Frontal cortex (tissue), 4 donors: ENCODE measurements at places on chromosomes 2 and 18. TPM values are rescaled to one million over a fixed set of nuclear protein-coding genes. Genes with fewer than 3 reads are reported as not detected.

GRCh38 chr2:194289712-194290346 is 1367.2 kb upstream of the SLC39A10 start:
- DNase-seq, result no peak

The ALLC gene
- total RNA-seq, result under 0.01 TPM

The CRYGC gene
- not detected for total RNA-seq

The CCDC88A gene
- total RNA-seq, result 273 TPM

GRCh38 chr2:196291873-196292800 is 120.8 kb upstream of the STK17B start:
- DNase-seq, result no peak

- DNase-seq, result no peak
Observed at GRCh38 chr18:46424898-46425297, 232.1 kb downstream of the LOXHD1 start.

The NYAP2 gene
- 14.3 TPM for total RNA-seq

The NCKAP5 gene
- 9.0 TPM for total RNA-seq

The IL1F10 gene
- not detected for total RNA-seq

DNA sequence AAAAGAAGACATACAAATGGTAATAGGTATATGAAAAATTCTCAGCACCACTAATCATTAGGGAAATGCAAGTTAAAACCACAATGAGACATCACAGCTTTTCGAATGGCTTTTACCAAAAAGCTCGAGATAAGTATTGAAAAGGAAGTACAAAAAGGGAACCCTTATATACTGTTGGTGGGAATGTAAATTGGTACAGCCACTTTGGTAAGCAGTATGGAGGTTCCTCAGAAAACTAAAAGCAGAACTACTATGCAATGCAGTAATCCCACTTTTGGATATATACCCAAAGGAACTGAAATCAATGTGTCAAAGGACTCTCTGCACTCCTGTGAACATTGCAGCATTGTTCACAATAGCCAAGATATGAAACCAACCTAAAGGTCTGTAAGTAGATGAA is 107.5 kb upstream of the SPATS2L start:
- no peak for DNase-seq

The ARL6IP6 gene
- total RNA-seq, result 59.5 TPM

GRCh38 chr2:84102274-84102673 is 356.8 kb downstream of the SUCLG1 start:
- DNase-seq, result no peak

DNA sequence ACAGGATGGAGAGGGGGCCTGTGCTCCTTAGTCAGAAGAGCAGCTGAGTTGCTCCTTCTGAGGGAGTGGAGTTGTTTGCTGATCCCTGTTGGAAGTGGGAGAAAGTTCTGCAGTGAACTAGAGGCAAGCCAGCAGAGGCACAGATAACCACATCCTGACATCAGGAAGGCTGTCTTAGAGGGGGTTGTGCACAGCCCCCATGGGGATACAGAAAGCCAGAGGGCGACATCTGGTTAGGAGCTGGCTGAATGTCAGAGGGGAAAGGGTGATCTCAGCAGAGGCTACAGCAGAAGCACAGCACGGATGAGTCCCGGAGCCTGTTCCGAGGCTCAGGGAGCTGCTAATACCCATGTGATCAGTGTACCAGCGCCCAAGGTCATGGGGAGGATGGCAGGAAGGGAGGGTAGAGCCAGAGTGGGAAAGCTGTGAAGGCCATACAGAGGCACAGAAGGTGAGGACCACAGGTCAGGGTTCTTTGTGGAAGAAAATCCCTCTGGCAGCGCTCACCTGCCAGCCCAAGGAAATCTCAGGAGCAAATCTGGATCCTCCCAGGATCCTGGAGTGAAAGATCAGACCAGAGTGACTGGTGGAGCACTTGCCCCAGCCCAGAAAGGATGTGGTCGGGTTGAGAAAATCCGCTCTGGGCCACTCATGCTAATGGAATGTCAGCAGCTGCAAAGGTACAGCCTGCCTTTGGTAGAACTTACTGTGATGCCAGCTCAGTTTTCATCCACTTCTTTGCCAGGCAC is 111.8 kb downstream of the STPG4 start:
- DNase-seq, result no peak

The CXCR1 gene
- under 0.01 TPM for total RNA-seq

DNA sequence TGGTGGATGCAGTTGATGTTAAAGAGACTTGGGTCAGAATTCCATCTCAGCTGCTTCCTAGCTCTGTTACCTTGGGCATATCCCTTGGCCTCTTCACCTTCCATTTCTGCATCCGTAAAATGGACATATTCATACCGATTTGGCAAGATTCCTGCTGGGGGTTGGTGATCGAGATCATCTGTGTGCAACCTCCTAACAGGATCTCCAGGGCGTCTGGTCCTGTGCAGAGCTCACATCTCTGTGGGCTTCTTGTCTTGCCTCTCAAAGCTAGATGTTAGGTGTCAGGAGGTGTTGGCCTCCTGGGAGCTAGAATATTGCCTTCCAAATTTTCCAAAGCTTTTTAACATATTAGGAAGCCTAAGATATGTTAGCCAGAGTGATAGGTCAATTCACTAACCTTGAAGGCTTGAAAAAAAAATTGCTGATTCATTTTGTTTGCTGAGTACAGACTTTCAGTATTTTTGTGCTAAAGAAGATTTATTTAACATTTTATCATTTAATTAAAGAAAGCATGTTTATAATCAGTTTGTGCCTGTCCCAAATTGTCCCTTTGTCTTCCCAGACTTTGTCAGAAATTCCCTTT is 69.7 kb upstream of the ZNF516 start:
- no peak for DNase-seq

The GAREM2 gene
- total RNA-seq, result 6.1 TPM

DNA sequence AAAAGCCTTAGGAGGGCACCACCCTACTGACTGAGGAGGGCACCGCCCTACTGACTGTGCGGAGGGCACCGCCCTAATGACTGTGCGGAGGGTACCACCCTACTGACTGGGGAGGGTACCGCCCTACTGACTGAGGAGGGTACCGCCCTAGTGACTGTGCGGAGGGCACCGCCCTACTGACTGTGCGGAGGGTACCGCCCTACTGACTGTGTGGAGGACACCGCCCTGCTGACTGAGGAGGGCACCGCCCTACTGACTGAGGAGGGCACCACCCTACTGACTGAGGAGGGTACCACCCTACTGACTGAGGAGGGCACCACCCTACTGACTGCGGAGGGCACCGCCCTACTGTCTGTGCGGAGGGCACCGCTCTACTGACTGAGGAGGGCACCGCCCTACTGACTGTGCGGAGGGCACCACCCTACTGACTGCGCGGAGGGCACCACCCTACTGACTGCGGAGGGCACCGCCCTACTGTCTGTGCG is 150.2 kb upstream of the NFATC1 start:
- DNase-seq, result no peak

DNA sequence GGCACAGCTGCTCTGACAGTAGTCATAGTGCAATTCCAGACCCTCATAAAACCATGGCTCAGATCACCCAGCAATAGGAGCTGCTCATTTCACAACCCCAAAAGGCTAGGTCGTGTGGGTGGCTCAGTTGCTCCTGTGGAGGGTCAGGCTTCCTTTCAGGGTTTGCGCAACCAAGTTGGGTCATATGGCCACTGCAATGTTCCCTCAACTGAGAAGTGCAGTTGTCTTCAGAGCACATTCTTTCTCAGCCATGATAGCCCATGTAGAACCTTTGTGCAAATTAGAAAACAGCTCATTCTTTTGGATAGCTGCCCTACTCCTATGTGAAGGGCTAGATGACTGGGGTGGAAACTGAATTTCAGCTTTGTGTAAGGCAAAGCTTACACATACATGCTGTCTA is 3.2 kb downstream of the SERPINB13 start:
- DNase-seq, result no peak

DNA sequence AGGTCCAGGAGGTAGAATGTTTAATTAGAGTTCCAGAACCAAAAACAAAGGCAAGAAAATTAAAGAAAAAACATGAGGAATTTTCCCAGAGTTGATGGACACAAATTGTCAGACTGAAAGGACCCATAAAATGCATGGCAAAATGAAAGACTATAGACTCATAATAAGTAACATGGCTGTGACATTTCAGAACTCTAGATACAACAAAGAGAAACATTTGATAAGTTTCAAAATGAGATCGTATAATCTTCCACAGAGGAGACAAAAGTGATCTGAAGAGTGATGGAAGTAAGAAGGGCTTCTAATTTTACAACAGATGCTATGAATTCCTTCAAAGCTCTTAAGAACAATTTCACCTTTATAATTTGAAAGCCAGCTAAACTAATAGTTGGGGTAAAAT is 20.4 kb downstream of the ORC4 start:
- DNase-seq, result no peak

- no peak for DNase-seq
Observed at GRCh38 chr2:215653344-215654030, 217.6 kb upstream of the FN1 start.

The MAB21L4 gene
- total RNA-seq, result not detected

GRCh38 chr2:52810460-52810859 is 957.1 kb upstream of the CHAC2 start:
- no peak for DNase-seq

DNA sequence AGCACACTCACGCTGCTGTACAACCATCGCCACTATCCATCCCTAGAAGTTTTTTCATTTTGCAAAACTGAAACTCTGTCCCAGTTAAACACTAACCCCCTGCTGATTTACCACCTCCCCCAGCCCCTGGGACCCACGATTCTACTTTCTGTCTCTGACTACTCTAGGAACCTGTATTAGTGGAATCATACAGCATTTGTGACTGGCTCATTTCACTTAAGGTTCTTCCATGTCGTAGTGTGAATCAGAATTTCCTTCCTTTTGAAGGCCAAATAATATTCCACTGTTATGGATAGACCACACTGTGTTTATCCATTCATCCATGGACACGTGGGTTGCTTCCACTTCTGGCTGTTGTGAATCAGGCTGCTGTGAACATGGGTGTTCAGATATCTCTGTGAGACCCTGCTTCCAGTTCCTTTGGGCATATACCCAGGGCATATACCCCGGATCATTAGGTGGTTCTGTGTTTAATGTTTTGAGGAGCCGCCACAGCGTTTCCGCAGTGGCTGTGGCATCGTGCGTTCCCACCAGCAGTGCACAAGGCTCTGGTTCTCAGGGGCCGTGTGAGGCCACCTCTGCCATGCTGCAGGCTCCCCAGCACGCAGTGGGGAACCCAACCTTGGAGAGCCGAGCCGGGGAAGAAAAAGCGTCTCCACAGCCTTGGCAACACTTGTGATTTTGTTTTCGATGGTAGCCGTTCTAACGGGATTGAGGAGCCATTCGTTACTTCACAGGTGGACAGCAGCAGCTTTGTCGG is 10.1 kb downstream of the RAMP1 start:
- no peak for DNase-seq

GRCh38 chr2:235723811-235724465 is 230.1 kb downstream of the AGAP1 start:
- no peak for DNase-seq

DNA sequence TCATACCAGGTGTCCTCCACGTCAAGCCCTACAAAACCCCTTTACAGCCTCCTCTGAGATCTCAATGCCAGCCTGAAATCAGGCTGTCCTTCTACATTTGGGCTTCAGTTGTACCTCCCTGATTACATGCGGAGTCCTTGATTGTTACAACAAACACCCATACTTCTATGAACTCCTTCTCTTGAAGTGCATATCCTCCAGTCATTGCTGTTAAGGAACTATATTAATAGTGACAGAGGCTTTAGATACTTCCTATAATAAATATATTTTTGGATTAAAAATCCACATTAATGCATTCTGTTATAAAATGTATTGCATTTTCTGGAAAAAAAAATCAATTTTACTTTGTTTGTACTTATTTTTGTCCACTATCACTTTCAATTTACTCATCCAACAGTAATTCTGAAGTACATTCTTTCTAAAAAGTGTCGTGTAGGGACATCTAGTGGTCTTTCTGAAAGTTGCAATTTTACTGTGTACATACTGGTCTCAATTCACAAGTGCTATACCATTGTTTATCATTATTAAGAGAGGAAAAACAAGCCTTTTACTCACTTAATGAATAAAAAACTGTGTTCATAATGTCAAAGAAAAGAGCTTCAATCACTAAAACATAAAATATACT is 316.4 kb downstream of the DSEL start:
- peak; percentile 5 for DNase-seq

The GKN1 gene
- not detected for total RNA-seq

The GTF2A1L gene
- not detected for total RNA-seq

The HOXD12 gene
- total RNA-seq, result not detected

GRCh38 chr18:49601211-49601610 is 39.4 kb downstream of the LIPG start:
- DNase-seq, result no peak

GRCh38 chr2:182950546-182950945 is 84.1 kb upstream of the FRZB start:
- no peak for DNase-seq

DNA sequence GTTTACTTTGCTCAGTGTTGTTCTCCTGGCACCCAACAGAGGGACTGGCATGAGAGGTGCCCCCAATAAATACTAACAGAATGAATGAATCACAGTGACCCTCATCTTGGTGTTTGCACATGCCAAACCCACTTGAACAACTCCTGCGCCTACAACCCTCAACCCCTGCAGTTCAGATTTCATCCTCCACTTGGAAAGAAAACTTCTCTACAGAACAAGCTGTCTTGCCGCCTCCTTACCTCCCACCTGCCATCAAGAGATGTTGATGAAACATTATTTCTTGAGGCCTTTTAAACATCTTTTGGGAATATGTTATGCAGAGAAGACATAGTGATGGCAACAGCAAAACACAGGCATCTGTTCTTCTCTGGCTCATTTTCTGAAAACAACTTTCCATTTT is 216.0 kb upstream of the SH3BP4 start:
- DNase-seq, result no peak

GRCh38 chr2:225040142-225040541 is 2.1 kb downstream of the DOCK10 start:
- no peak for DNase-seq

DNA sequence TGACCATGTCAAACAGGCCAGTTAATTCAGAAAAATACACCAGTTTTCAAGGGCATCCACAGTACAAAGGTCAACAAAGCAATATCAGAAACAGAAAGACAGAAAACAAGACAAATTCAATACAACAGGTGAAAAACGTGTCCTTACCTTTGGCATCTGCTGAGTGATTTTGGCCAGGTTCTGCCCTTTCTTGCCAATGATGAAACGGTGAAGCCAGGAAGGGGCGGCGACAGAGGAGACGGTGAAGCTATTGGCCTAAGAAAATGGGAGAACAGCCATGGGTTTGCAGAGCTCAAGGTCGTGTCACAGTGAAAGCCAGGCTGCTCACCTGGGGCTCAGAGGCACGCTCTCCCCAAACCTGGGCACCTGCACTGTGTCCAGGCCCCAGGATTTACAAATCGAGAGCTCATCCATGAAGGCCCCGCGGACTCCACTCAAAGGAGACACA is 60.5 kb downstream of the HDLBP start:
- DNase-seq, result no peak

DNA sequence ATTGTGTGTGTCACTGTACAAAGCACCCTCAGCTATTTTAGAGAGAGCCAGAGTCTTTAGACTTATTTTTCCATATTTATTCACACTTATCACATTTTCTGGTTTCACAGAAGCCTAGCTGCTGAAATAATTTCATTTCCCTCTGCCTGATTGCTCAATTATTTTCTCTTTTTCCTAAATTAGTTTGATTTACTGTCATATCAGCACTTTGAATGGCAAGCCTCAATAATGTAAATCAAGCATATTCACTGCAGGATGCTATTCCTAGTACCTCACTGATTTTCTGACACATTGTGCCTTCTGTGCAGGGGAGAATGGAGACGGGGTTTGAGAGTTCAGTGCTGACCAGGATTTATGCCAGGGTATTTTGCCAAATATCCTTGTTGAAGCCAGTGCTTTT is 48.3 kb downstream of the CPS1 start:
- no peak for DNase-seq
